T-helper 9 cell (primary cell): ENCODE measurements at places on chromosomes 3 and 15.

DNA sequence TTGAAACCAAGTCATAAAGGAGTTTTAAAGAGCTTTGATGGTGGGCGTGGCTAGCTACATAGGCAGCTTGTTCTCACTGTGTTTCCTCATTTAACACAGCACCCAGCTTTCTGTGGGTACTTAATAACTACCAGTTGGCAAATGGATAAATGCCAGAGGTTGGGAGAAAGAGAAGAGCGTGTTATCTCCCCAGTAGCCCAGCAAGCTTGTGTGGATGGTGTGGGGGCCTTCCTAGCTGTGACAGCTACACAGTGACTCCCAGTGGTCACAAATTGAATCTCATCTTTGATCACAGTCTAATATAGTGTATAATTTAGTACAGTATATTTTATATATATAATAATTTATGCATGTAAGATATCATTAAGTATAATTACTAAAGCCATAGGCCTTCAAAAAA is 984.1 kb downstream of the EPHA3 start:
- no peak for DNase-seq

DNA sequence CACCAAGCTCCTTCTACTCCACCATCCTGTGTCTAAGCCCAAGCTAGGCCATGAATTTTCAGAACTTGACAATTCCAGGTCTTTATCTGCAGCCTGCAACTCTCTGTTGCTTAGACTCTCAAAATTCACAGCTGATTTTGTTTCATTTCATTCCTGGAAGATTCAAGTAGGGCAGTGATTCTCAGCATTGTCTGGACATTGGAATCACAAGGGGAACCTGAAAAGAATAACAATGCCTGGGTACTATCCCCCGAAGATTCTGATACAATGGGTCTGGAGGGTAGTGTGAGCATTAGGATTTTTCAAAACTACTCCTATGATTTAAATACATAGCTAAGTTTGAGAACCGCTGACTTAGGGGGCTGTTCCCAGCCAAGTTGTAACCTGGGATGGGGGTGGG is 534.7 kb upstream of the IL12A start:
- no peak for DNase-seq

DNA sequence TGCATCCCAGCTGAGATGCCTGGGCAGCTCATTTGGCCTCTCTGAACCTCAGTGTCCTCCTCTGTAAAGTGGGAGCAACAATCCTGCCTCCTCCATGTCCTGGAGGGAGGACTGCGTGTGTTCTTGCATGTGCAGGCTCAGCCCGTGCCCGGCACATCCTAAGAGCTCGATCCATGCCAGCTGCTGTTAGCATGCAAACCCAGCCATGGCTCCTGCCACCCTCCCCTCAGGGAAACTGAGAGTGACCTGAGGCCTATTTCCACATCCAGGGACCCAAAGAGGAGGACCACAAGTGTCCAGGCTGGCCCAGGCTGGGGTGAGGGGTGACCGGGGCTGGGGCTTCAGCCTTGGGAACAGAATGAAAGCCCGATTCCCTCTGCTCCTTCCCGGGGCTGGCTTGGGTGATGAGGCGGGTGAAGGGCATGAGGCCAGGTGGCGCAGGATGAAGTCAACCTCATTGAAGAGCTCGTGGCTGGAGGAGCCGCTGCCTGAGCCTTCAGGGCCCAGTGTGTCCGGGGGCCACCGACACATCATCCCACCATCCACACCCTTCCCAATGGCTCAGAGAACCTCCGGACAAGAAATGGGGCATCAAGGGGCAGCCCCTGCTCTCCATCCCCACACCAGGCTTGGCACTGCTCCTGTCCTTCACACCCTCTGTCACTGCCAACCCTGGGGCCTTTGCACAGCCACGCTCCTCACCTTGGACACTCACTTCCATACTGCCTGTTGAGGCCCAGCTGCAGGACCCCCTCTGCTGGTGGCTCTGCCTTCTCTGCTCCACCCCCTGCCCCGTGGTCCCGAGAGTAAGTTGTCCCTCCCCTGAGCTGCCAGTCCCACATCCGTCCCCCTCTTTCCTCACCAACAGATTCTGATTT is 42.5 kb downstream of the ADAMTS7 start:
- DNase-seq, result no peak

- no peak for DNase-seq
Measured at GRCh38 chr3:50885070-50885850, 210.5 kb downstream of the DOCK3 start.

DNA sequence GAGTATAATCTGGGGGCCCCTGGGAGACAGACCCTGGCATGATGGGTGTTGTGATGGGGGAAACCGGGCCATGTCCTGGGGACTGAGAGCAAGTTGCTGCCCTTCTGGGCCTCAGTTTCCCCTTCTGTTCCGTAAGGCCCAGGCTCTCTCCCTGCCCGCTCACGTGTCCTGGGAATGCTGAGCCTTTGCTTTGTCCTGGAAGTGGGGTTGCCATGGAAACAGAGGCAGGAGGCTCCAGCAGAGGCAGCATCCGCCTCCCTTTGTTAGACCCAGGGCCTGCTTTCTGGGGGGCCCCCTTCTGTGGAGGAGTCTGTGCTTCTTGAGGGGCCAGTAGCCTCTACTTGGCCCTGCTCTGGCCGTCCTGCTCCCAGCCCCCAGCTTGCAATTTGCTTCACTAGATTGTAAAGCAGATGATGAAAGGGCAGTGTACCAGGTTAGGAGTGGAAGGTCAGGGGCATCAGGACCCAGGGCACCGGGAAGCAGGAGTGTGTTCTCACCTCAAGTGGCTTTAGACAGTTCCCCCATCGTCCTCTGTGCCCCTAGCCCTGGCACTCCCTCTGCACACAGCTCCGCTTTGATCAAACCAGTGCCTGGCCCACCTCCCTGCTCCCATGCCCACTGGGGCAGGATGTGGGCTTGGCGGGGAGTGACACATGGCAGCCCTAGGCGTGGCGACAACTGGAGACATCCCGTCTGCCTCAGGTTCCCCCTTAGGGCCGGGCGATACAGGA is 105.6 kb downstream of the FBLN2 start:
- DNase-seq, result peak; percentile 36

DNA sequence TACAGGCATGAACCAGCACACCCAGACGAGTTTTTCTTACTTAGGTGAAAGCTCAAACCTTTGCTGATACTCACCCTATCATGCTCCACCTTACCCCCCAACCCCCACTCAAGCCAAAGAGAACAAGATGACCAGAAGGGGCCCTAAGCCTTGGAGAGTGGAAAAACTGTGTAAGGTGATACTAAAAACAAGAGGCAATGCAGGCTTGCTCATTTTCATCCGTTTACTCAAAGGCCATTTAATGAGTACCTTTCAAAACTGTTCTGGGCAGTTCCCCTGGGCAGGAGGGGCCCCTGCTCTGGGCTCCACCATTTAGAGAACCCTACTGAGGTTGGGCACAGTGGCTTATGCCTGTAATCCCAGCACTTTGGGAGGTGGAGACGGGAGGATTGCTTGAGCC is 6.7 kb downstream of the TYRO3 start:
- DNase-seq, result no peak

GRCh38 chr15:47293466-47294162 is 423.7 kb upstream of the SEMA6D start:
- DNase-seq, result no peak

- no peak for DNase-seq
Measured at GRCh38 chr3:20215636-20216035, 29.6 kb upstream of the SGO1 start.

GRCh38 chr3:106392915-106393314 is 524.1 kb upstream of the CBLB start:
- no peak for DNase-seq

GRCh38 chr3:120039642-120040610 is 54.3 kb downstream of the GSK3B start:
- DNase-seq, result no peak

DNA sequence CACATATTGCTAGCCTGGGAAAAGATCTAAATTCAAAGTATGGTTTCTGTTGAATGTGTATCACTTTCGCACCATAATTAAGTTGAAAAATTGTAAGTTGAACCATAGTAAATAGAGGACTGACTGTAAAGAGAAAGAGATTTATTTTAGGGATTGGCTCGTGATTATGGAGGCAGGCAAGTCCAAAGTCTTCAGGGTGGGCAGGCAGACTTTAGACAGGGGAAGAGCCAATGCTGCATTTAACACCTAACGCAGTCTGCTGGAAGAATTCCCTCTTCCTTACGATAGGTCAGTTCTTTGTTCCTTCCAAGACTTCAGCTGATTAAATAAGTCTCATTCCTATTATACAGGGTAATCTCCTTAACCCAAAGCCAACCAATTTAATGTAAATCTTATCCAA is 15.8 kb downstream of the C3orf85 start:
- DNase-seq, result no peak

- no peak for DNase-seq
Measured at GRCh38 chr3:197149528-197149927, 119.9 kb upstream of the MELTF start.

GRCh38 chr15:59438625-59439290 is 772 bp downstream of the FAM81A start:
- DNase-seq, result no peak

DNA sequence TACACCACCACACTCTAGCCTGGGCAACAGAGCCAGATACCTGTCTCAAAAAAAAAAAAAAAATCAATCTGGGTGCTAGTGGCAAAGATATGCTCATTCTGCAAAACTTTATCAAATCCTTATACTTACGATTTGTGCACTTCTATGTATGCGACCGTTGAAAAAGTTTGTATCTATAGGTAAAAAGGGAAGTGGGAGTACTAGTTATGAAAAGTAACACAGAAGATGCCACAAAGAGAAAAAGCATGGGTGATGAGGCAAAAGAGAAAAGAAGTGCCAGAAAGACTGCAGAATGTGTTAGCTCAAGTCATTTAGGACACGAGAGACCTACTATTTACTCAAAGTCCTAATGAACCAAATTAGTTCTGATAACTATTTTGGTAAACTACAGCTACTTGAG is 407.8 kb downstream of the SHQ1 start:
- no peak for DNase-seq

DNA sequence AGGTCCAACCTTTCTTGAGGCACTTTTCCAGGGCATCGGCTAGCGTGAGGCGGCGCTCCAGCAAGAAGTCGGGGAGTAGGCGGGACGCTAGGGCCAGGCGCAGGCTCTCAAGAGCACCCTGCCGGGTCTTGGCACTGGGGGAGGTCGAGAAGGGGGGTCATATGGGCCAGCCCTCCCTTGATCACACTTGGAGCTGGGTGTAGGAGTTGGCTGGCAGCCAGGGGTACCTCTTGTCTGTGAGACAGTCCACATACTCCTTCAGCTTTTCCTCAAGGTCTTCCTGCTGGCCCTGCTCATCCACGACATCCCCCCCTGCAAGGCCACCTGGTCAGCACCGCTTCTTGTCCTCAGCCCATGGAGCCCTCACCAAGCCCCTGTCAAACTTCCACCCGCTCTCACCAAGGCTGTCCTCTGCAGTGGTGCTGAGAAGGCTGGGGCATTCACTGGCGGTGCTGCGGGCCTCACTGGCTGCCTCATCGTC is 2.0 kb downstream of the IFRD2 start:
- DNase-seq, result no peak

- no peak for DNase-seq
Measured at GRCh38 chr3:62332835-62333244, 40.5 kb downstream of the FEZF2 start.

DNA sequence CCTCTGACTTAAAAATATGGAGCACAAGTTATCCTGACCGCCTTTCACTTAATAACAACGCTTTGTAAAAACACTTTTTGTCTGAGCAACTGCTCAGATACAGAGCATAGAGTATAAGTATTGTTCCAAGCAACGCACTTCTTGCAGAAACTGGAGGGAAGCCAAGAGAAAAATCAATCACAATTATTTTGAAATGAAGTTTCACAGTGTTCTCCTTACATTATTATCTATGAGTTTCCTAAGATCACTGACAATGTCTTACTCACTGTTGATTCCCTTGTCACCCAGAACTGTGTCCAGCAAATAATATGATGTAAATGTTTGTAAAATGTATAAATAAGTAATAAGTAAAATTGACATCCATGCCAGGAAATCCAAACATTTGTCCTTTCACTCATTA is 184.6 kb upstream of the GPR149 start:
- no peak for DNase-seq

- peak; percentile 67 for DNase-seq
Measured at GRCh38 chr15:75727851-75728715, 15.4 kb upstream of the CSPG4 start.

- DNase-seq, result no peak
Measured at GRCh38 chr15:51908316-51908715, 63.3 kb downstream of the LEO1 start.

DNA sequence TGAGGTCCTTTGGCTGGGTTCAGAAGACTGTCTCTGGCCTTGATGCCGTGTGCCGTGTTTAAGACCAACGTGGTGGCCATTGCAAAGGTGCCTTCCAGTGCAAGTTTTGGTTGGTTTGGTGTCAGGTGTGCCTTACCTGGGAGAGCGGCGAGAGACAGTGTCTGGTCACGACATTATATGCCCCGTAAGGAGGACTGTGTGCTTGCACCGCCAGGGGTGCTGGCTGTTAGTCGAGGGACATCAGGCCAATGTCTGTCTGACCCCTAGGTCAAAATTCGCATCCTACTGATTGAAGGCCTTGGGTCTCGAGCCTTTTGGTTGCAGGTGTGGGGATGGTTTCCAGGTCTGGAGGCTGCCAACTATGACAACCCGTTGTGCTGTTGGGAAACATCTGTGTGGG is 111.9 kb downstream of the SNRPN start:
- no peak for DNase-seq

DNA sequence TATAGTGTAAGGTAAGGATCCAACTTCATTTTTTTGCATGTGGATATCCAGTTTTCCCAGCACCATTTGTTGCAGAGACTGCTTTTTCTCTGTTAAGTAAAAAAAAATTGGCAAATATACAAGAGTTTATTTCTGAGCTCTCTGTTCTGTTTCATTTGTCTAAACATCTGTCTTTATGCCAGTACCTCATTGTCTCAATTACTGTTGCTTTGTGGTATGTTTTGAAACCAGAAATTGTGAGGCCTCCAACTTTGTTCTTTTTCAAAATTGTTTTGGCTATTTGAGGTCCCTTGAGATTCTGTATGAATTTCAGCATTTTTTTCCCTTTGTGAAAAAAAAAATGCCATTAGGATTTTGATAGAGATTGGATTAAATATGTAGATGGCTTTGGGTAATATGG is 150.5 kb downstream of the MINAR1 start:
- DNase-seq, result no peak

DNA sequence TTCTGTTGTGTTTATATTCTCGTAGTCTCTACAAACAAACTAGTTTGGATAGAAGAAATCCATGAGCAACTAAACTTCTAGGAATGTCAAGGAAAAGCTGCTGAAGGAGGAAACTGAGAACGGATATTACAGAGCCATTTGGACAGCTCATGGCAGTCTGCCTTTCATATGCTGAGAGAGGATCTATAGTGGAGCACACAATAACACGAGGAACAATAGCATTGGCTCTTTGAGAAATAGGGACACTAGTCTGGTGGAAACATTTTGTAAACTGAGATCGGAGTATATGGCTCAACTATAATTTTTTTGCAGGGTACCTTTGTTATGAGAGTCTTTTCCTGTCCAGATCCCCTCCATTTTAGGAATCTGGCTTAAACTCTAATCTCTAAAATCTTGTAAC is 200.5 kb downstream of the CLSTN2 start:
- no peak for DNase-seq

DNA sequence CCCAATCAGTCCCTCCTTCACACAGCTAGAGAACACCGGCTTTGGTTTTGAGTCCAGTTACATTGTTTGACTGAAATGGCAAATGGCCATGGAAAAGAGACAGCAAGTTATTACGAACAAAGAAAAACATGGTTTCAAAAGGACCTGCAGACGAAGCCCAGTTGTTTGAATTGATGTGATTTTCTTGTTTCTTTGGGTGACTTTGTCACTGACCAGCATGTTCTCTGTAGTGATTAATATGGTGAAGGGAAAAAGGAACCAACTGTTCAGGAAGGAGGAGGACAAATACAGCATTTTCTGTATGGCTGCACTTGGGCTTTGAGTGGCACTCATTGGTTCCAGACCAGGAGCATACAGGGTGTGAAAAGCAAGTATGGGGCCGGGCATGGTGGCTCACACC is 217.4 kb upstream of the TPM1 start:
- DNase-seq, result no peak
